Frontal cortex (tissue), 4 donors: ENCODE measurements at places on chromosomes 1 and 21. TPM values are rescaled to one million over a fixed set of nuclear protein-coding genes. Genes with fewer than 3 reads are reported as not detected.

ILDR2 gene
- total RNA-seq = 22.8 TPM

DNA sequence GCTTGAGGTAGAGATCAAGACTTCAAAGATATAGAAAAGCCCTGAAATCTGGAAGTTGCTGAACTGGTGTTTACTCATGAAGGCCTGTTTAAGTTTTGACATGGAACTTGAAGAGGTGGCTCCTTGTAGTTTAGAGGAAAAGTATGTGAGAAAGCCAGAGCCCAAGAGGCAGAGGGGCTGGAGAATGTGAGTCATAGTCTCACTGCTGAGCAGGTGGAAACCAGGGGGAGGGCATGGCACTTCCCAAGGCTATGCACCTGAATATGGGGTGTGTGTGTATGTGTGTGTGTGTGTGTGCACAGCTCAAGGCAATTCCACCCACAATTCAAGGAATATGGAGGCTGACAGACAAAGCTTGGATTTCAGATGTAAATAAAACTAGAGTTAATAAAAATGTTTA is 46.8 kb upstream of the C1orf198 start:
- DNase-seq = no peak

DNA sequence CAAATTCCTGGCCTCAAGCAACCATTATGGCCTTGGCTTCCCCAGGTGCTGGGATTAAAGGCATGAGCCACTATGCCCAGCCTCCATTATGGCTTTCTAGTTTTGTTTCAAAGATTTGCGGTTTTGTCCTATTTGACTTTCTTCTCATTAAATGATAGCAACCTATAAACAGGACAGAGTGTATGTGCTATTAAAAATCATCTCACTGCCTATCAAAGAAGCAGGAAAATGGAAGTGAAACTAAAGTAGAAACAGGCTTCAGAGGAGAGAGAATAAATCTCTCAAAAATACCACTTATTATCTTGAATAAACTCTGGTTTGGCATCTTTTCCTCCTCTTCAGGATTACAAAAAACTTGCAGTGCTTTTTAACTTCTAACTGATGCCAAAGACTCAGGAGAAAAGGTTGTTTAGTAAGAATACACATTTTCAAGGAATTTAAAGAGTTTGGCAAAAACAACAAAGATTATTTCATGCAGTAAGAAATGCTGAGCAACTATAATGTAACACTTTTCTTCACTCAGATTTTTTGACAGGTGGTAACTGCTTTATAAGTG is 28.7 kb downstream of the ACBD3 start:
- no peak for DNase-seq

GRCh38 chr1:58929671-58930325 is 146.0 kb upstream of the JUN start:
- no peak for DNase-seq

- DNase-seq = no peak
Measured at GRCh38 chr21:42384989-42385388, 10.9 kb downstream of the TMPRSS3 start.

GRCh38 chr1:113147073-113147625 is 74.2 kb downstream of the LRIG2 start:
- no peak for DNase-seq

DNA sequence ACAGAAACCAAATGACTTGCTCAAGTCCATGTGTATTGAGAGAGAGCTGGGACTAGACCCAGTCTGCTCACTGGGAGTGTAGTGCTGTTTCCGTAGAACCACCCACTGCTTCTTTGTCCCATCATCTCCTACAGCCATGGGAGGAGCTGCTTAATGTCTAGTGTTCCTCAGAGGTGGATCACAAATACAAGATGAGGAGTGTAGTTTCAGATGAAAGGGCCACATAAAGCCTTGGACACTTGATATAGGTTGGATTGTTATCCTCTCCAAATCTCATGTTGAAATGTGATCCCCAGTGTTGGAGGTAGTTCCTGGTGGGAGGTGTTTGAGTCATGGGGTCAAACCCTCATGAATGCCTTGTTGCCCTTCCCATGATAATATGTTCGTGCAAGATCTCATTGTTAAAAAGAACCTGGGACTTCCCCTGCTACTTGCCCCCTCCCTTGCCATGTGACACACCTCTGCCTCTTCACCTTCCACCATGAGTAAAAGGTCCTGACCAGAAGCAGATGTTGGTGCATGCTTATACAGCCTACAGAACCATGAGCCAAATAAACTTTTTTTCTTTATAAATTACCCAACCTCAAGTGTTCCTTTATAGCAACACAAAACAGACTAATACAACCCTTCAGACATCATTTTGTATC is 127.5 kb upstream of the DNAH14 start:
- DNase-seq = no peak

DNA sequence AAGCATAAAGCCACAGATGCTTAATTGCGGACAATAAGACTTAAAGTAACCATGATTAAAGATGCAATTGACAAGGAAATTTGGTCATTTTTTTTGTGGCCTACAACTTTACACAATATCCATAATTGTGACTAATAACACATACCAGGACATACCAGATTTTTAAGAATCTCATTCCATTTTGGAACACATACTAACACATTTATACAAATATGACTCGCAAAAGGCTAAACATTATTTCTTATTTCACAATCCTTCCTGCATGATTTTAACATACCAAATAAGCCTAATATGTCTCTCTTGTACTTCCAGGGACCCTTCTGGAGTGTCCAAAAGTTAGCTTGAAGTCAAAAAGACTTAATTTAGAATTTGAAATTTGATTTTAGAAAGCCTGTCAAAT is 48.8 kb downstream of the DR1 start:
- DNase-seq = no peak
